Aorta (tissue), 5 donors: ENCODE measurements at places on chromosomes 6 and 20. TPM values are rescaled to one million over a fixed set of nuclear protein-coding genes. Genes with fewer than 3 reads are reported as not detected.

DNA sequence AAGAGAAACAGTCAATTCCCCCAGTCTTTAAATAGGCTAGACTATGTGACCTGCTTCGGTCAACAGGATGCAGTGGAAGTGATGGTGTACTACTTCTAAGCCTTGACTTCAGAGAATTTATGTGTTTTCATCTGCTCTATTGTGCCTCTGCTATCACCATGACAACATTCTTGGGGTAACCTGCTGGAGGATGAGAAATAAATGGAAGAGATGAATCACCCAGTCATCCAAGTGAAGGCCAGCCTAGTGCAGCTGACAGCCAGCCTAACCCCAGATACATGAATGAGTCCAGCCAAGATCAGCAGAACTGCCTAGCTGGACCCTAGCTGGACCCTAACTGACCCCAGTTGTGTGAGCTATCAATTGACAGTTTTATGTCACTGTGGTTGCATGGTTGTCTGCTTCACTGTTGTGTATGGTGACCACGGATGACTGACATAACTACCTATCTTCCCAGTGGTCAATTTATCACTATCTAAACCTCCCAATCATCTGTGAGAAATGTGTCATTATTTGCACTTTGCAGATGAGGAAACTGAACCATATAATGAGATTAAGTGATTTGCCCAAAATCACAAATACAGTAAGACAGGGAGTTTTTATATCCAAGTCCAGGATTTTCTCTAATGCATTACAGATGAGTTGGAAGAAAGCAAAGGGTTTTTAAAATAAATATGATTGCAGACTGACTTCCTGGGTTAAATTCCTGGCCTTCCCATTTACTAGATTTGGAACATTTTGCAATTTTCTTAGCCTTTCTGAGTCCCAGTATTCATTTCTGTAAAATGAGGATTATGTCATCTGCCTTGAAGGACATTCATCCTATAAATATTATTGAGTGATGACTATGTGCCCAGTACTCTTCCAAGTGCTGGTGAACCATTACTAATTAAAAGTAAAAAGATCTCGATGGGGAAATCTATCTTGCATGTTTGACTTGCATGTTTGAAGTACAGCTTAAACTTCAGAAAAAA is 136.4 kb upstream of the PLCB4 start:
- H3K27ac ChIP-seq, result no peak overlapping the region
- H3K4me3 ChIP-seq, result no peak overlapping the region
- DNase-seq, result no peak
- no peaks in the 10 kb centered on the region for H3K36me3 ChIP-seq
- H3K4me1 ChIP-seq, result no peaks in the 10 kb centered on the region
- no peaks in the 10 kb centered on the region for H3K27me3 ChIP-seq

- H3K27me3 ChIP-seq, result no peaks in the 10 kb centered on the region
- H3K4me1 ChIP-seq, result no peaks in the 10 kb centered on the region
- DNase-seq, result no peak
- no peak overlapping the region for H3K4me3 ChIP-seq
- H3K36me3 ChIP-seq, result no peaks in the 10 kb centered on the region
- no peak overlapping the region for H3K27ac ChIP-seq
Observed at GRCh38 chr6:99416892-99417767, 8.0 kb downstream of the PNISR start.

KCNQ5 gene
- 4.4 TPM for total RNA-seq

MROH8 gene
- 5.1 TPM for total RNA-seq
